ENCODE measurements at places on chromosomes 13 and 19.

DNA sequence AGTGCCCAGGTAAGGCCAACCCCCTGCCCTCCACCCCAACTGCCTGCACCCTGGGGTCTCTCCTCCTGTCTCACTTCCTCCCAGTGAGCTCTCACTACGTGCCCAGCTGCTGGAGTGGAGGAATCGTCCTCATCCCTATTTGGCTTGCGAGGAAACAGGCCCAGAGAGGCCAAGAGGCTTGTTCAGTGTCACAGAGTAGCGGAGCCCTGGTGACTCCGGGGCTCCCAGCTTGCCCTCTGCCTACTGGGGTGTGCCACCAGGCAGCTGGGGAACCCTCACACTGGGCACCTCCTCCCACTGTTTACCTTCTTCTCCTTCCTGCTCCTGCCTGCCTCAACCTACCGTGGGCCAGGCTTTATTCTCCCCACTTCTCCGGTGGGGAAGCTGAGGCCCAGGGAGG, 5.6 kb downstream of the TMED1 start:
- no peak for DNase-seq

- DNase-seq = no peak
Observed at GRCh38 chr13:27450921-27451471, 632 bp upstream of the MTIF3 start.

DNA sequence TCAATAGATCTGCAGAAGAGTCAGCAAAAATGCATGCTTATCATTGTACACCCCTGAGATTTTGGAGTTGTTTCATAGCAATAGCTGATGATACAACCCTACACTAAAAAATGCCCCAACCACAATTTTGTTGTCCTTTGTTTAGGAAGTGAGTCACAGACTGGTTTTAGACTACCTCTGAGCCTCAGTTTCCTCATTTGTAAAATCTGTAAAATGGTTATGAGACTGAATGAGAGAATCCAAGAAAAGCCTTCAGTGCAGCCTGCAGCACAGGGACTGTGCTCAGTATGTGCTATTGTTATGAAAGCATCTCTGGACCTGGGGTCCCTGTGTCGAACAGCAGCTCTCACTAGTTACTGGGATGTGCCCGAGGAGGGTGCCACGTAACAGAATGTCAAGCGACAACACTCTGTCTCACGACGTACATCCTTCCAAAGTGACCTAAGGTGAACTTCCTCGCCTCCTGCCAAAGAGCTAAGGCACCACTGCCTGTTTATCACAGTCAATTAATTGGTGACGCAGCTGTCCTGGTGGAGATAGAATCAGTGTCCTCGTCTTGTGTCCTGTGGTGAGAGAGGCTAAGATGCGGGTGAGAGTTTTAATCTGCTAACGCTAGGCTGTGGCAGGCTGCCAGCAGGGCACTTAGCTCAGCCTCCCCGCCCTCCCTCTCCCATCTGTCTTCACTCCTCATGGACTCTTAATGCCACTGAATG, 18.1 kb downstream of the DHRS12 start:
- DNase-seq = no peak

GRCh38 chr13:33876716-33877394, 58.9 kb downstream of the RFC3 start:
- no peak for DNase-seq

- no peak for DNase-seq
Observed at GRCh38 chr19:2303211-2303798, 4.6 kb downstream of the LINGO3 start.

GRCh38 chr13:106118050-106118449, 417.4 kb downstream of the EFNB2 start:
- DNase-seq = no peak

- no peak for DNase-seq
Observed at GRCh38 chr19:33921165-33921564, 124.5 kb downstream of the KCTD15 start.

GRCh38 chr13:46354156-46355087, 32.6 kb downstream of the RUBCNL start:
- peak; percentile 62 for DNase-seq

- DNase-seq = no peak
Observed at GRCh38 chr19:40705362-40705651, 11.4 kb downstream of the COQ8B start.

DNA sequence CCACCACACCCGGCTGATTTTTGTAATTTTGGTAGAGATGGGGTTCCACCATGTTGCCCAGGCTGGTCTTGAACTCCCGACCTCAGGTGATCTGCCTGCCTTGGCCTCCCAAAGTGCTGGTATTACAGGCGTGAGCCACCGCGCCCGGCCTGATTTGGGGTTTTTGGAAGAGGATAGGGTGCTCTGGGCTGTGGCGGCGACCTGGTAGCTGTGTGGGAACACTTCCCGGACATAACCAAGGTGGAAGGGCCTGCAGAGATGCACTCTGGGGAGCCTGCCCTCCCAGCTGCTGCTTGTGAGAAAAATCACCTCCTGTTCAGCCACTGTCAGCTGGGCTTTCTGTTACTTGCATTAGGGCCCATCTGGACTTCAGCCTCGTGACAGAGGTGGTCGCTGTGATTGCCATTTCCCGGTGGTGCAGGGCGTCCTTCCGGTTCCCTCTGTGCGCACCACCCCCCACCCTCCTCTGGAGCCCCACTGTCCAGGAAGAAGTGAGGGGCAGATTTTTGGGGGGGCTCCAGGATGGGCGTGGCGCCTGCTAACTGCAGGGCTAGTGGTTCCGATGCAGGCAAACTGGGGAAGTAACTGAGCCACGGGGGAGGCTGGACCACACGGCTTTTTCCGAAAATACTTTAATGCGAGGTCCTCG, 7.5 kb downstream of the IL4I1 start:
- DNase-seq = no peak

DNA sequence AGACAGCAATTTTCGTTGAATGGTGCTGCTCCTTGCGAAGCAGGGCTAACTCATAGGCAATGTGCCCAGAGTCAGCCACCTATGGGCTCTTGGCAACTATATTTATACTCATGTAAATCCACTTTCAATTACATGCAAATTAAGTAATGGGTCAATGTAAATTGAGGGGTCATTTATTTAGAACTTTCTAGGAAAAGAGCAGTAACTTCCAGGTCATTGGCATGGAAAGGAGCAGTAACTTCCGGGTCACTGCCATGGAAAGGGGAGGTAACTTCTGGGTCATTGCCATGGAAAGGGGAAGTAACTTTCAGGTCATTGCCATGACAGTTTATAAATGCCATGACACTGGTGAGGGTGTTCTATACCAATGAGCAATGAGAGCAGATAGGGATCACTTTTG, 11.6 kb downstream of the KLK4 start:
- no peak for DNase-seq

GRCh38 chr13:37870895-37871550, 1.5 kb upstream of the TRPC4 start:
- DNase-seq = peak; percentile 36

DNA sequence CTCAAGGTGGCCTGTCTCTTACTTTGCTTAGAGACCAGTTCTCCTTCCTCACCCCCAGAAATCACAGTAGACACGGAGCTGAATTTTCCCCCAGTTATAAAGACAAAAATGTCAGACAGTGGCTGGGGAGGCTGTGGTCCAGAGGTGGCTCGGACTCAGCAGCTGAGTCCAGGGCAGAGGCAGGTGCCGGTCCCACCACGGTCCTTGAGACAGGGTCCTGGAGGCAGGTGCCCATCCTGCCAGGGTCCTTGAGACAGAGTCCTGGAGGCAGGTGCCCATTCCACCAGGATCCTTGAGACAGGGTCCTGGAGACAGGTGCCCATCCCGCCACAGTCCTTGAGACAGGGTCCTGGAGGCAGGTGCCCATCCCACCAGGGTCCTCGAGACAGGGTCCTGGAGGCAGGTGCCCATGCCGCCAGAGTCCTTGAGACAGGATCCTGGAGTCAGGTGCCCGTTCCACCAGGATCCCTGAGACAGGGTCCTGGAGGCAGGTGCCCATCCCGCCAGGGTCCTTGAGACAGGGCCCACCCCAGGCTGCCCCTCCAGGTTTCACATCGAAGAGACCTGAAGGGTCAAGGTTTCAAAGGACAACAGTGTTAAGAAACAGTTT, 23.1 kb downstream of the PEPD start:
- DNase-seq = no peak

GRCh38 chr19:2171349-2172145, 7.8 kb downstream of the DOT1L start:
- no peak for DNase-seq

DNA sequence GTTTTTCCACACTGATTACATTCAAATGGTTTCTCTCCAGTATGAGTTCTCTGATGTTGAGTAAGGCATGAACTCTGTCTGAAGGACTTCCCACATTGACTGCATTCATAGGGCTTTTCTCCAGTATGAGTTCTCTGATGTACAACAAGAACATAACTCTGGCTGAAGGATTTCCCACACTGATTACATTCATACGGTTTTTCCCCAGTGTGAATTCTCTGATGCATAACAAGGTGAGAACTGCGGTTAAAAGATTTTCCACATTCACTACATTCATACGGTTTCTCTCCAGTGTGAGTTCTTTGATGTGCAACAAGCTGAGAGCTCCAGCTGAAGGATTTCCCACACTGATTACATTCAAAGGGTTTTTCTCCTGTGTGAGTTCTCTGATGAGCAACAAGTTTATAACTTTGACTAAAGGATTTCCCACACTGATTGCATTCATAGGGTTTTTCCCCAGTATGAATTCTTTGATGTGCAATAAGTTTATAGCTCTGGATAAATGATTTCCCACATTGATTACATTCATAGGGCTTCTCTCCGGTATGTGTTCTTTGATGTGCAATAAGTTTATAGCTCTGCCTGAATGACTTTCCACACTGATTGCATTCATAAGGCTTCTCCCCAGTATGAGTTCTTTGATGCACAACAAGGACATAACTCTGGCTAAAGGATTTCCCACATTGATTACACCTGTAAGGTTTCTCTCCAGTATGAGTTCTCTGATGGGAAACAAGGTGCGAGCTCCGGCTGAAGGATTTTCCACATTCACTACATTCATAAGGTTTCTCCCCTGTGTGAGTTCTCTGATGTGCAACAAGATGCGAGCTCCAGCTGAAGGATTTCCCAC, 23.5 kb downstream of the ZNF180 start:
- DNase-seq = peak; percentile 9

DNA sequence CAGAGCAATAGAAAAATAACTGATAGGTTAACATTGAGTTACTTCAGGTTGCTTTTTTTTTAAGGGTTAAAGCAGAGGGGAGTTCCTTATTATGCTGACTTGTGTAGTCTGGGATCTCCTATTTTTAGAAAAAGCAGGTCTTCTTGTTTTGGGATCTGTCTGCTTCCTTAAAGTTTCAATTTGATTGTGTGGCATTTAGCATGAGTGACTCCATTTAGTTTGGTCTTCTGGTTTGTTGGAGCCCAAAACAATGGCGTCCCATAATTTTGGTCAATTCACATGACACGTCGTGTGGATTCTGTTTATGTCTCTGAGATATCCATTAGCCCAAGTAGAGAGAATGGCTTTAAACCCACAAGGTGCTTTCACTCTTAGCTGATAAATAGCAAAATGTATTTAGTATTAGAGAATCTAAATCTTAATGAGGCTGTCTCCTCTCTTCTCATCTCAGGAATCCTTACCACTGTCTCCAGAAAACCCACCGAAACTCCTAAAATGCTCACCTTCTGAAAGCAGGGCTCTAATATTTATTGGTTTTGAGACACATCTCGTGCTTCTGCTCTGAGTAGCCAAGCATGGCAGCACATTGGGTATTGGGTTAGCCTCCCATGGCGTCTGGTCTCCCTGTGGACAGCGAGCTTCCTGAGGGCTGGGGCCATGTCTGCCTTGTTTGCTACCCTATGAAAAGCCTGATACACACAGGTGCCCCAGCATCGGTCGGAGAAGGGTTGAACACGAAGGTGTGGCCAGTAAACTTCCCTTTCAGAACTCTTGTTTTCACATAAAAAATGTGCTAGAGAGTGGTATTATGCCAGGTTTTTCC, 67.2 kb upstream of the GPR183 start:
- no peak for DNase-seq

- no peak for DNase-seq
Observed at GRCh38 chr13:98965325-98965724, 12.5 kb downstream of the DOCK9 start.

GRCh38 chr19:20067943-20068342, 9.9 kb upstream of the ZNF90 start:
- no peak for DNase-seq

DNA sequence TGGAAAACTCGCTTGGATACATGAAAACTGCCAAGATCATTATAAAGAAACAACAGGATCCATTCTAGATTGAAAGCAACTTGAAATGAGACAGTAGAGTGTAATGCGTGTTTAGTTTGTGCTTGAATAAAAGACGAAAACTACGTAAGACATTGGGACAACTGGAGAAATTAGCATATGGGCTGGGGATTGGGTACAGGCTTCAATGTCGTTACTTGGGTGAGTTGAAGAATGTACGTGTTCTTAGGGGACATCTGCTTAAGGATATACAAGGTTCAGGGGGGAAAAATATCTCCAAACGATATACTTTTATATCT, 471 bp upstream of the ERVK3-1 start:
- DNase-seq = no peak

- no peak for DNase-seq
Observed at GRCh38 chr13:36850790-36851438, 31.9 kb downstream of the RFXAP start.

GRCh38 chr13:20197361-20197834, 4.7 kb upstream of the GJB2 start:
- no peak for DNase-seq

GRCh38 chr19:45809643-45810159, 5.4 kb downstream of the RSPH6A start:
- peak; percentile 39 for DNase-seq

DNA sequence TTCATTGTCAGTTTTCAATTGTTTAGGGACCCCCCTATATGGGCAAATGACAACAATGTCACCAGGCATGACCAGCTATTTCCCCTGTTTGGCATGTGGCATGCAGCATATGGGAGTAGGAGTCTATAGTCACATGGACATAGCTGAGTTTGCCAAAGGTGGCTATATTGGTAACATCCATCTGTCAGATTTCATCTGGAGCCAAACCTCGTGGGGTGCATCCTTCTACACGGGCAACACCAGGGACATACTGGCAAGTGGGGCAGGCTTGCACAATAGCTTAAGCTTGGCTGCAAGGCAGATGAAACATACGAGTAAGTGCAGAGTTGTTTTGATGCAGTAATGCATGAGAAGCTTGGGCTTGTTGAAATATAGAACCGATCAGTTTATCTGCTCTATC, 24.5 kb upstream of the ZNF816 start:
- no peak for DNase-seq

DNA sequence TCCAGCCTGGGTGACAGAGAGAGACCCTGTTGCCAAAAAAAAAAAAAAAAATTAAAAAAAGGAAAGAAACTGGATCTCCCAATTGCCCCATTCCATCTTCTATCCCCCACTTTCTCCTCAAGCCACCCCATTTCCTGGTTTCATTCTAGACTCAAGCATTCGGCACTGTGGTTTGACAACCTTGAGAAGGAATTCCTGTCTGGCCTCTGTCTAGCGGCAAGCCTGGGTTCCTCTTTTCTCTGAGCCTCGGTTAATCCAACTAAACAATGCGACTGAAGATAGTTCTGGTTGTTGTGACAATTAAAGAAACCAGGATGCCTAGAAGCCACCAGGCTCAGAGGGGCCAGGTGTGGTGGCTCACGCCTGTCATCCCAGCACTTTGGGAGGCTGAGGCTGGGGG, 3.3 kb upstream of the C3 start:
- no peak for DNase-seq

GRCh38 chr19:7856679-7857663, 17.2 kb downstream of the PRR36 start:
- no peak for DNase-seq

- no peak for DNase-seq
Observed at GRCh38 chr19:39553082-39553652, 13.2 kb upstream of the EID2 start.

All from HS-27A (cell line).